ENCODE measurements at places on chromosomes 1 and 21.

- no peak for DNase-seq
Observed at GRCh38 chr1:232221802-232222499, 408.0 kb downstream of the SIPA1L2 start.

GRCh38 chr1:76951153-76951552, 83.9 kb downstream of the ST6GALNAC5 start:
- no peak for DNase-seq

- no peak for DNase-seq
Observed at GRCh38 chr1:99527078-99527477, 118.8 kb upstream of the PALMD start.

DNA sequence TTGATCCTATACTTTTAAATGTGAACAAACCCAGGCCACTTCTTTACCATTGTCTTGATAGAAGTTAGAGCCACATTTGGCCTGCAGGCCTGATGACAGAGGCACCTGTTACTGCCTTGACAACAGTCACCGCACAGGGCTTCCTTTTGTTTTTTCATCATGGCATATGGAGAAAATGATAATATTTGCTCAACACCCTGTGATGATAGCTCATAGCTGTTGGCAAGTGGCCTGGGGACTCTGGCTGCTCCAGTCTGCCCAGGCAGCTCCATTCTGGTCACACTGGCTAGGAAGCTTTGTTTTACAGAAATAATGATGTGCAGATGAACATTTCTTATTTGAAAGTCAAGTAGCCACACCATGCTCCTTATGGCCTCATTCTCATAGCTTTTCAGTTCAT, 89.6 kb upstream of the GPR88 start:
- DNase-seq: no peak

- DNase-seq: no peak
Observed at GRCh38 chr1:5427026-5427613, 565.1 kb downstream of the NPHP4 start.

DNA sequence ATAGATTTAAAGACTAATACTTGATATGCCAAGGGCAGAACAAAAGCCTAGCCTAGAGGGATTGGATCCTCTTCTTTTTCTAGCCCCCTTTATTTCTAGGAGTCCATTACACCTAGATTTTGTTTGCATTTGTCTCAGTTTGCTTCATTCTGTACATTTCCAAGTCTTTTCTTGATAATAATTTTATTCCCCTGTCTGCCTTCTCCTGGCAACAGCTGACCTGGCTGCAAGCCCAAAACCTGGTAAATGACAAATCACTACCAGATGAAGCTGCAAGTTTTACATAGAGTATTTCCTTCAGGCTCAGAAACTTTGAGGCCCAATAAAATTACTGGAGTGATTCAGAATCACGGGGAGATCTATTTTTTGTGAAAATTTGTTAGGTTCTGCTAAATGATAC, 36.5 kb upstream of the LHX8 start:
- DNase-seq: no peak

DNA sequence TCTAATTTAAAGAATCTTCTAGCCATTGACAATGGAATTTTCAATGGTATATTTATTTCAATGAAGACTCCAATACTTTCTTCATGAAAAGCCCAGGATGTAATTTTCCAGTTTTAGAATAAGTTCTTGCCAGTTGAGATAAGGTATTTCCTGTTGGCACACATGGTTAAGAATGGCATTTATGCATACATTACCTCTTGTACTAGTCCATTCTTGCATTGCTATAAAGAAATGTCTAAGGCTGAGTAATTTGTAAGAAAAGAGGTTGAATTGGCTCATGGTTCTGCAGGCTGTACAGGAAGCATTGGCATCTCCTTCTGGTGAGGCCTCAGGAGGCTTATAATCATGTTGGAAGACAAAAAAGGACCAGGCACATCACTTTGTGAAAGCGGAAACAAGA, 1179.6 kb downstream of the AMY1C start:
- DNase-seq: no peak

DNA sequence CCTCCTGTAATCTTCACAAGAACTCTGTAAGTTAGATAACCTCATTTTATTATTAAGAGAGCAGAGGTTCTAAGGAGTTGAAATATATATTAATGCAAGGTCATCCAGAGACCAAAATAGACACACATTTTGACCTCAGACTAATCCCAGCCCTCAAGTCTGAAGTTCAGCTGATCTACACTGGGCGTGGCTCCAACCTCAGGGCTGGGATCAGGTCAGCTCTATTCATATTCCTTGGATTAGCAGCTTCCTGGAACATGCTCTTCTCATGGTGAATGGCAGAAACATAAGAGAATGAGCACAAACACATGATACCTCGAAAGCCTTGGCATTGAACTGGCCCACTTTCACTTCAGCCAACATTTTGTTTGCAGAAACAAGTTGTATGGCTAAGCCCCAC, 200.8 kb upstream of the ST6GALNAC5 start:
- DNase-seq: no peak

- no peak for DNase-seq
Observed at GRCh38 chr21:46428987-46429710, 29.5 kb upstream of the DIP2A start.

GRCh38 chr1:12592496-12592895, 25.5 kb downstream of the DHRS3 start:
- no peak for DNase-seq

DNA sequence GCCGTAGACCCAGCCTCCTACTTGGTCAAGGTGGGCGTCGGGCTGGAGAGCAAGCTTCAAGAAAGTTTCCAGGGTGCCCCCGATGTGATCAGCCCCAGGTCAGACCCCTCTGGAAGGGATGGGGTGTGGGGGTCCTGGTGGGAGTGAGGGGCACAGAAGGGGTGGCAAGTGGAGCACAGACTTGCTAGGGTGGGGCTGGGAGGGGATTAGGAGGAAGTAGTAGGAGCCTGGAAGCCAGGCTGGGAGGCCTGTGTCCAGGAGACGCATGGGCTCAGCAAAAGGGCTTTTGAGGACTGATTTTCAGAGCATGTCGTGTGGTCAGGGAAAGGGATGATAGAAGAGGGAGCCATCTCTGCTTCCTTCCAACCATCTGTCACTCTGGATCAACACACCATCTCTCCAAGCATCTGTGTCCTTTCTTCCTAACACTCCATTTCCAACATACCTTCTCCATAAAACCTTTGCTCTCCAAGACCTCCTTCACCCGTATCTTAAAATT, 8.5 kb downstream of the TRIM46 start:
- no peak for DNase-seq

DNA sequence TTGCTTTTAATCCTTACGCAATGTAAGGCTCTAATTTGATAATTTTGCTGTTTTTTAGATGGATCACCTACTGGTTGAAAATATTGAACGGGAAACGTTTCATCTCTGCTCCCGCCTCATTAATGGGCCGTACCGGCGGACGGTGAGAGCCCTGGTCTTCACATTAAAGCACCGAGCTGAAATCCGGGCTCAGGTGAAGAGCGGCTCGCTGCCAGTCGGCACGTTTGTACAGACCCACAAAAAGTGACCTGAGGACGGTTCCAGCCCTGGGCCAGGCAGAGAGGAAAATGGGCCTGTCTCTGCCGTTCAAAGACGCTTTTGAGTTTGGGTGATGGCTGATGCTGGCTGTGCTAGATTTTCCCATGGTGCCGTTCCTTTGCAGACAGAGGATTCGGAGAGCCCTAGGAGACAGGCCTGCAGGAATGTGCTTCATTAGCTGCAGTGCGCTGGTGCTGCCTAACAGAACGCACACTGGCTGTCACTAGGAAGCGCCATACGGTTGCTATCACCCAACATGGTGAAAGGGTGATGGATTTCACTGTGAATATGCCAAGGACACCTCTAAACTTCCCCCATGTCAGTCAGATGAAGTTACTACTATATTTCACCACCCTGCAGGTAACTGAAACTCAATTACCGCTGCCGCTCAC, 42.9 kb downstream of the TCEANC2 start:
- DNase-seq: no peak

Data from CD4-positive, alpha-beta T cell treated with Interleukin-17A for 1 hour (primary cell).